ENCODE measurements at places on chromosomes 11 and 22.
A peak's percentile ranks its signal among the peaks of the same experiment; 100 is the strongest.

DNA sequence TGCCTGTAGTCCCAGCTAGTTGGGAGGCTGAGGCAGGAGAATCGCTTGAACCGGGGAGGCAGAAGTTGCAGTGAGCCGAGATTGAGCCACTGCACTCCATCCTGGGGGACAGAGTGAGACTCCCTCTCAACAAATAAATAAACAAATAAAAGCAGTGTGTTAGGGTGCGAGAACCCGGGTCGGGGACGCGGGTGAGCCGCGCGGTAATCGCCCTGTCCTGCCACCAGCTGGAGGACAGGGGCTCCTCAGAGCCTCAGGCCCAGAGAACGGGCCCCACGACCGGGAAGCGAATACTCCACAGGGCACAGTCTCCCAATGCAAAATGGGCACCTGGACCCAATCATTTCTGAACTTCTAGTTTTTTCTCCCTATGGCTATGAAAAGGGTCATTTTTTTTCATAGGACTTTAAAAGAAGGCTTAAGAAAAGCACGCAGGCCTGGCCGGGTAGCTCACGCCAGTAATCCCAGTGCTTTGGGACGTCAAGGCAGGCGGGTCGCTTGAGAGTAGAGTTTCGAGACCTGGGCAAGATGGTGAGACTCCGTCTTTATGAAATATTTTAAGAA, 744 bp upstream of the MCM5 start:
- H3K27me3 ChIP-seq: no peaks in the 10 kb centered on the region
- DNase-seq: no peak
- peak overlapping the region; percentile 27 for H3K27ac ChIP-seq
- peak overlapping the region; percentile 94 for H3K4me3 ChIP-seq
- peaks cover 18% of the 10 kb centered on the region for H3K4me1 ChIP-seq

DNA sequence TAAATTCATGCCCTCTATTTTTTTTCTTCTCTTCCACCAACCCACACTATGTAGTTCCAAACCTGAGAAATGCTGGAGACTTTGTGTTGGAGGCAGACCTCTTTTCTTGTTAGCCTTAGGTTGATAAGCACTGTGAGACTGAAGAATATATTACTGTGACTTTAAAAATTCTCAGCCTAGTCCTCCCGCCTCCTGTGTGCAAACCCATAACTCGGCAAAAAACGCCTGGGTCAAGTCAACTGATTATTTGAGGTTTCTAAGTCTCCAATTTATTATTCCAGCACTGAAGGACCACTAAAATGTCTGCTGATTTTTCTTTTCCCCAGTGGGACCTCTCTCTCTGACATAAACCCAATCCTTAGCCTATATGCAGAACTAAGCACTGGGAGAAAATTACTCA, 1946.0 kb upstream of the RAG2 start:
- no peaks in the 10 kb centered on the region for H3K36me3 ChIP-seq
- no peak overlapping the region for H3K4me3 ChIP-seq
- no peak overlapping the region for H3K27ac ChIP-seq
- DNase-seq: no peak
- H3K4me1 ChIP-seq: peaks cover 12% of the 10 kb centered on the region

GRCh38 chr22:38135133-38135706, 24.7 kb upstream of the BAIAP2L2 start:
- no peaks in the 10 kb centered on the region for H3K36me3 ChIP-seq
- peak; percentile 88 for DNase-seq
- no peak overlapping the region for H3K4me3 ChIP-seq
- H3K27ac ChIP-seq: peak overlapping the region; percentile 78
- no peaks in the 10 kb centered on the region for H3K27me3 ChIP-seq

- H3K4me1 ChIP-seq: peaks cover 32% of the 10 kb centered on the region
- peak overlapping the region; percentile 31 for H3K27ac ChIP-seq
- no peaks in the 10 kb centered on the region for H3K27me3 ChIP-seq
- H3K36me3 ChIP-seq: no peaks in the 10 kb centered on the region
These were observed 84.7 kb downstream of the MSANTD4 start for GRCh38 chr11:105937331-105937730.

- DNase-seq: no peak
- H3K4me1 ChIP-seq: peaks cover 25% of the 10 kb centered on the region
- H3K27ac ChIP-seq: no peak overlapping the region
These were observed 84.6 kb downstream of the C22orf31 start for GRCh38 chr22:28977060-28977459.

GRCh38 chr11:119262668-119263351, 54.1 kb downstream of the MCAM start:
- H3K4me3 ChIP-seq: no peak overlapping the region
- H3K27me3 ChIP-seq: no peaks in the 10 kb centered on the region
- H3K4me1 ChIP-seq: peaks cover 4% of the 10 kb centered on the region
- peak; percentile 33 for DNase-seq
- no peaks in the 10 kb centered on the region for H3K36me3 ChIP-seq

DNA sequence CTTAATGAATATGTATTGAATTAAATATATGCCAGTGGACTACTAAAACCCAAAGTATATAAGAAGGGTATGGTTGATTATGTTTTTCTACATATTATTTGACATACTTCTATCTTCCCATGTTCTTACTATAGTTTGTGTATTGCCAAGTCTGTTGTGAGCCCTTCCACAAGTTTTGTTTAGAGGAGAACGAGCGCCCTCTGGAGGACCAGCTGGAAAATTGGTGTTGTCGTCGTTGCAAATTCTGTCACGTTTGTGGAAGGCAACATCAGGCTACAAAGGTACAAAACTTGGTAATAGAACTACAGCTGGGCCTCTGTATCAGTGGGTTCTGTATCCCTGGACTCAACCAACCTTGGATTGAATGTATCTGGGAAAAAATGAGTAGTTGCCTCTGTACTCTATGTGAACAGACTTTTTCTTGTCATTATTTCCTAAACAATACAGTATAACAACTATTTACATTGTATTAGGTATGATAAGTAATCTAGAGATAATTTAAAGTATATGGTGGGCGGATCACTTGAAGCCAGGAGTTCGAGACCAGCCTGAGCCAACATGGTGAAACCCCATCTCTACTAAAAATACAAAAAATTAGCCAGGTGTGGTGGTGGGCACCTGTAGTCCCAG, 38.7 kb upstream of the TTC36 start:
- no peak overlapping the region for H3K27ac ChIP-seq
- no peaks in the 10 kb centered on the region for H3K27me3 ChIP-seq
- H3K4me3 ChIP-seq: no peak overlapping the region
- peak; percentile 80 for DNase-seq
- peaks cover 53% of the 10 kb centered on the region for H3K36me3 ChIP-seq

DNA sequence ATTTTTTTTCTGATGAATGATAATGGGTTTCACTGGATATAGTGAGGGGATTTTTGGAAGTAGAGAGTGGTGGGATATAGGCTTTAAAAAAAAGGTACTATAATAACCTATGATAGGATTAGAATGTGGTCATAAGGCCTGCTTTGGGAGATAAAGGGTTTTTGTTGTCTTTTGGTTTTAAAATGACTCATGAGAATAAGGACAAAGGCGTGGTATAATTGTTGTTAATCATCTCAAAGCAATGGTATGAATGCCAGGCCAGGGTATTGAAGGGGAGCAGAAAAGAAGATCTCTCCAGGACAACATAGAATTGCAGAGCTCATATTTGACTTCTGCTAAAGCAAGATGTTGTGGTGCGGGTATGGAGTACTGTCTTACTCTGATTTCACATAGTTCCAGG, 579.4 kb downstream of the JRKL start:
- no peaks in the 10 kb centered on the region for H3K4me1 ChIP-seq
- 0 out of 2 replicates have a peak, but pooled peaks cover 5% of the 10 kb centered on the region for H3K27me3 ChIP-seq
- no peak overlapping the region for H3K27ac ChIP-seq
- no peaks in the 10 kb centered on the region for H3K36me3 ChIP-seq
- H3K4me3 ChIP-seq: no peak overlapping the region

GRCh38 chr11:67310246-67311050, 7.1 kb downstream of the SSH3 start:
- peaks cover 23% of the 10 kb centered on the region for H3K4me1 ChIP-seq
- no peaks in the 10 kb centered on the region for H3K27me3 ChIP-seq
- DNase-seq: no peak
- H3K27ac ChIP-seq: no peak overlapping the region
- H3K36me3 ChIP-seq: peaks cover 7% of the 10 kb centered on the region

DNA sequence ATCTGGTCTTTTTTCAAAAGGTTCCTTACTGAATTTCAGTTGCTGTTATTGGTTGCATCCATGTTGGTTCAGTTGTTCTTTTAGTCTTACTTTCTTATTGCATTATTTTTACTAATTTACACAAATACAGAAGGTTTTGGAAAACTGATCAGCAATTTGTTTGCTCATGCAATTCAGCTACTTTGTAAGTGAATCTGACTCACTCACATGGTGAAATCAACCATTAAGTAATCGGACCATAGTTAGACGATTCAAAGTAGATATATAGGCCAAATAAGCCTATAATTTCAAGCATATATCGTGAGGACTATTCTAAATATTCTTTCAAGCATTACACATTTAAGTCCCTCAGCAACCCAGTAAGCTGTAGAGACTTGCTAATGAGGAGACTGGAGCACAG, 41.7 kb downstream of the CCDC83 start:
- no peak overlapping the region for H3K4me3 ChIP-seq
- no peak for DNase-seq
- H3K4me1 ChIP-seq: no peaks in the 10 kb centered on the region

GRCh38 chr22:32801537-32802236, at the start of gene TIMP3:
TIMP3 (plus strand) TSS chr22:32801705; CDS start chr22:32802002, 297 bp downstream.
- no peaks in the 10 kb centered on the region for H3K4me1 ChIP-seq
- DNase-seq: no peak
- H3K27me3 ChIP-seq: peaks cover 5% of the 10 kb centered on the region
- no peak within 1 kb of the TSS for H3K27ac ChIP-seq
- no peak within 1 kb of the TSS for H3K4me3 ChIP-seq

GRCh38 chr11:116332391-116332790, 440.4 kb downstream of the BUD13 start:
- no peaks in the 10 kb centered on the region for H3K36me3 ChIP-seq
- no peaks in the 10 kb centered on the region for H3K27me3 ChIP-seq
- H3K27ac ChIP-seq: no peak overlapping the region
